ENCODE measurements at places on chromosomes 3 and 15. TPM values are rescaled to one million over a fixed set of nuclear protein-coding genes. Genes with fewer than 3 reads are reported as not detected.

Gene AP3B2
- total RNA-seq, result 0.39 TPM

Gene SI
- total RNA-seq, result not detected

Gene LIPH
- total RNA-seq, result 0.43 TPM

Gene TRPM1
- total RNA-seq, result not detected

Gene CCDC9B
- 91.9 TPM for total RNA-seq

Gene CHRM5
- total RNA-seq, result not detected

Gene ZNF654
- total RNA-seq, result 20.1 TPM

Gene PCOLCE2
- total RNA-seq, result 192 TPM

Gene SELENOS
- total RNA-seq, result 60.5 TPM

Gene ITIH1
- total RNA-seq, result 0.17 TPM

Gene GASK1A
- 0.69 TPM for total RNA-seq

Gene VGLL4
- 74.2 TPM for total RNA-seq

Gene ZIC4
- total RNA-seq, result not detected

Gene BUB1B
- total RNA-seq, result 2.9 TPM

Gene ARHGAP31
- total RNA-seq, result 16.9 TPM

Gene UBA3
- total RNA-seq, result 64.4 TPM

Gene FAM227B
- total RNA-seq, result 4.3 TPM

Gene PSMD6
- 85.5 TPM for total RNA-seq

Gene CDHR4
- total RNA-seq, result 0.07 TPM

All from smooth muscle cell of the pulmonary artery (primary cell).